ENCODE measurements at places on chromosomes 3 and 15. TPM values are rescaled to one million over a fixed set of nuclear protein-coding genes. Genes with fewer than 3 reads are reported as not detected.

PRICKLE2 gene
- total RNA-seq = 37.0 TPM

SUCNR1 gene
- total RNA-seq = 0.22 TPM

LRRIQ4 gene
- total RNA-seq = not detected

HDGFL3 gene
- 16.8 TPM for total RNA-seq

- DNase-seq = no peak
Observed at GRCh38 chr15:69210574-69210973, 50.1 kb downstream of the GLCE start.

All from upper lobe of left lung (tissue), 6 donors.